ENCODE measurements at places on chromosomes 2 and 18. TPM values are rescaled to one million over a fixed set of nuclear protein-coding genes. Genes with fewer than 3 reads are reported as not detected.
A peak's percentile ranks its signal among the peaks of the same experiment; 100 is the strongest.

- no peaks in the 10 kb centered on the region for H3K36me3 ChIP-seq
- H3K4me1 ChIP-seq: peaks cover 20% of the 10 kb centered on the region
- H3K4me3 ChIP-seq: peak within 1 kb of the TSS; percentile 51
- no peak for DNase-seq
- H3K27me3 ChIP-seq: peaks cover 43% of the 10 kb centered on the region
- no peak within 1 kb of the TSS for H3K27ac ChIP-seq
Measured at GRCh38 chr2:106885971-106886915, at the start of gene ST6GAL2. TSS of gene ST6GAL2 (minus strand) at chr2:106886167. CDS start at chr2:106843977, 42,190 bp downstream.

DNA sequence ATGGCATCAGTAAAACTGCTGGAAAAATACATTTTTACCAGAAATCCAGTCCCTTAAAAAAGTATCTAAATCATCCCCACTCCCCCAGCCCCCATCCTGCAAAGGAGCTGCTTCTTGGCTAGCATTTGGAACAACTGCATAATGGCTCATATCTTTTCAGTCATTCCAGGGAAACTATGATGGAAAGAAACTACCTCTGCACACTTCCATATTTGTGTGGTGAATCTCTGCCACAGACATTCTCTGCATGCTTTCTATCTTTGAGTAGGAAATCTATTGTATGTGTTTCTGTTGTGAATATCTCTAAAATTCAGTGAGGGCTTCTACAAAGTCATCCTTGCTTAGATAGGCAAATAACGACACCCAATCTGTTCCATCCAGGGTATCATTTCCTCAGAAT, 632.3 kb downstream of the LRP1B start:
- H3K4me1 ChIP-seq: no peaks in the 10 kb centered on the region
- H3K27ac ChIP-seq: no peak overlapping the region
- no peaks in the 10 kb centered on the region for H3K27me3 ChIP-seq

DNA sequence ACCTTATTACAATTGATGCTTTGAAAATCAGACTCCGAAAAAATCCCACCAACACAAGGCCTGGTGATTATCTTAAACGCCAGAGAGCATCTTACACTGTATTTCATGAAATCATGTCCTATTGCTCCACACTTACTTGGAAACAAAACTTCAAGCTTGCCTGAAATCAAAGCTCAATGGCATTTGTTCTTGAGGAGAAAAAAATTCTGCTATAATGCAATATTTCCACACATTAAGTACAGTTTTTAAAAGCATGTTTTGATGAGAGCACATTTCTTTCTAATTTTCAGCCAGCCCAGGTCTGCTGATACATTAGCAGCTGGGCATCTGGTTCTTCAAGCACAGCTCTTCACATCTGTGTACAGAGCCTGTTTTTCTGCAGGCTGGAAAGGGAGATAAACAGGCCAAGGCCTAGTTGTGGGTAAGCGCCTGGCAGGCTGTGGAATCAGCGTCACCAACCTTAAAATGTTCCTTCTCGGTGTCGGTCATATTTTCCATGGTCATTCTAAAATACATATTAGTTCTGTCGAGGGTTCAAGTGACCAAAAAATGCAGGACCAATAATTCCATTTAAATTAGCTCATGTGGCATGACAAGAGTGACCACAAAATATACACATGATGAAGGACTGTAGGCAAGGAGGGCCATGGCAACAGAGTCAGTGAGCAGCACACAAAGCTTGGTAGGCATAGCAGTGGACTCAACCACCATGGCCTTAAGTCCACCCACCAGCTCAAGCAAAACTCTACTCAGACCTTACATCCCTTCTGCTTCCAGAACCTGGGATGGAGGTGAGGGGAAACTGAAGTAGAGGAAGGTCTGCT, 20.9 kb downstream of the SLC8A1 start:
- H3K4me3 ChIP-seq: no peak overlapping the region
- DNase-seq: no peak
- no peaks in the 10 kb centered on the region for H3K36me3 ChIP-seq
- H3K27me3 ChIP-seq: no peaks in the 10 kb centered on the region
- H3K27ac ChIP-seq: no peak overlapping the region

DNA sequence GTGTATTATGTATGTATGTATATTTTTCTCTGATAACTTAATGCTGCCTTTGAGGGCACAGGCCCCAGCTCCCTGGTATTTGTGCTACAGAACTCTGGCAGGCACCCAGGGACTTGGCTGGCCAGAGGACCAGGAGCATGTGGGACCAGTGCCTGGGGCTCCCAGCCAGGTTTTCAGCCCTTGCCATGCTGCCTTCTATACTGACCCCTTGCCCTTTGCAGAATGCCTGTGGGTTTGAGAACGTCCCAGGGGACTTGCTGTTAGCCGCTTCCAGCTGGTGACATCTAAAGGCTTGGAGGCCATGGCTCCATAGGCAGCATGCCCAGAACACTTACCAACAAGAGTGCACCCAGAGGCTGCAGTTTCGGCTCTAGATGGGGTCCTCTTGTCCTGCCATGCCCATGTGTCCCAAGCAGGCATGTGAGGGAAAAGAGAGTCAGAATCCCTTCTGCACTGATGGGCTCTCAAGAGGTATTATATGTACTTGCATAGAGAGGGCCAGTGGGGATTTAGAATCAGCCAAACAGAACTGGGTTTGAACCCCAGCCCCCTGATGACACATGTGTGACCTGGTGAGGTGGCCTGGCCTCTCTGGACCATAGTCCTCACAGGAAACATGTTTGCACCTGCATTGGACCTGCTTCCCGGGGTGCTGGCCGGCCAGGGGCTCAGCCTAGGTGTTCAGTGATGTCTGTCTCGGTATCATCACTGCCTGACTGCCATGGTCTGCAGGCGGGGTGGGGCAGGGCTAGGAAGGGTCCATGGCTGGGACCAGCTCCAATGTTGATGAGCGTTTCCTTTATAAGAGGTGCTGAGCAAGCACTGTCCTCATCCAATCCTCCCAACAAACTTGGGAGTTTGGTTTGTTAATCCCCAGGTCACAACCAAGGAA, 119.2 kb upstream of the FHL2 start:
- no peak for DNase-seq
- no peak overlapping the region for H3K27ac ChIP-seq
- H3K4me1 ChIP-seq: peaks cover 15% of the 10 kb centered on the region
- H3K4me3 ChIP-seq: no peak overlapping the region
- H3K27me3 ChIP-seq: no peaks in the 10 kb centered on the region

- H3K27me3 ChIP-seq: no peaks in the 10 kb centered on the region
- H3K4me1 ChIP-seq: no peaks in the 10 kb centered on the region
- H3K36me3 ChIP-seq: no peaks in the 10 kb centered on the region
- H3K4me3 ChIP-seq: no peak overlapping the region
- H3K27ac ChIP-seq: no peak overlapping the region
Measured at GRCh38 chr2:212021947-212022346, 516.7 kb downstream of the ERBB4 start.

DNA sequence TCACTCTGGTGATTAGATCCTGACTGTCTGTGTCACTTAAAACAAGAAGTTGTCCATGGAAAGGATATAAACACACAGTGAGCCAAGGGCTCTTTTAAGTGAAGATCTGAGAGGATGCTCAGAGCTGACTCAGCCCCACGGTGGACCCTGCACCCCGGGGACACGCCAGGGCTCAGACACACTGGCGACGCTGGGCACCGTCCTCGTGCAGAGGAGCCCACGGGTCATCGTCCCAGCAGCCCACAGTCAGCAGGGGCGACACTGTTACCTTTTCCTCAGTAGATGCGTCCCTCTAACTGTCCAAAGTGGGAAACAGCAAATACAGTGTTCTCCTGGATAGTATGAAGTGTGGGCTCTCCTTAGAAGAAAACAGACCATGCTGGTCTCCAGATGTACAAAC, 225.6 kb downstream of the HDAC4 start:
- no peaks in the 10 kb centered on the region for H3K27me3 ChIP-seq
- no peak overlapping the region for H3K4me3 ChIP-seq
- H3K27ac ChIP-seq: no peak overlapping the region
- H3K36me3 ChIP-seq: peaks cover 66% of the 10 kb centered on the region

DNA sequence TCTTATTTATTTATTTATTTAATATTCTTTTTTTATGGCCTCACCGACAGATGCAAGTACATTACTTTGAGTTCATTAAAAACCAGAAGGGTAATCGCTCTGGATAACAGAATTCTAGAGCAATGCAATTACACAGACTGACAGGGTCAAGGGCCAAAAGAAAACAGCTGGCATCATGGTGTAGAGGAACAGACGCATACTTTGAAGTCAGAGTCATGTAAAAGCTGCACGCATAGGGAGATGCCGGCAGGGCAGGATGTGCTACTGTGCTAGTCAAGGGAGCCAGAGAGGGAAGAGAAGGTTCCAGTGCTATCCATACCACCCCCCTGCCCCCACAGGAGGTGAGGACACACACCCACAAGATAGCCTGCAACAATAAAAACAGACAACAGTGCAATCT, 115.2 kb upstream of the TFCP2L1 start:
- no peak overlapping the region for H3K27ac ChIP-seq
- H3K27me3 ChIP-seq: no peaks in the 10 kb centered on the region
- no peak for DNase-seq
- peaks cover 72% of the 10 kb centered on the region for H3K36me3 ChIP-seq
- H3K4me1 ChIP-seq: no peaks in the 10 kb centered on the region

DNA sequence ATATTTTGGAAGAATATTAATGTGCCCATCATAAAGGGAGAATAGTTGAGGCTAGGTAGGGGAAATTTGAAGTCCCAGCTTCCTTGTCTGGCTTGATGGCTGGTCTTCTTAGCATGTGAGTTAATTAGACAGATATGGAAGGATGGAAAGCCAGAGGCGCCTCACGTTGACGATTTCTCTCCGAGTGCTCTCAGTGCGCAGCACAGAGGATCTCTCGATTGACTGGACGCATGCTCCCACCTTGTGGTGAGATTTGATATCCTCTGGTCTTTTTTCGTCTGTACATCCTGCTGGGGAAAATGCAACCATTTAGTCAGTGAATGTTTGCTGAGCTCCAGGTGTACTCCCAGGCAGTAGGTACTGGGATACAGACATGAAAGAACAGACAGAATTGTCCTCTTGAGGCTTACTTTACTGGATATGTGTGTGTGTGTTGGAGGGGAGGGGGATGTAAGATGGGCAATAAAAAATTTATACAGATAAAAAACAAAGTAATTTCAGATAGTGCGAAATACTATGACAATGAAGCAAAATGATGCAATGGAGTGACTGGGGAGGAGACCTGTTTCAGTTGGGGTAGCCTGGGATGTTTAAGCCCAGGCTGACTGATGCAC, 66.9 kb upstream of the ZNG1B start:
- H3K27ac ChIP-seq: no peak overlapping the region
- no peaks in the 10 kb centered on the region for H3K4me1 ChIP-seq
- H3K4me3 ChIP-seq: no peak overlapping the region
- H3K36me3 ChIP-seq: no peaks in the 10 kb centered on the region
- no peak for DNase-seq
- no peaks in the 10 kb centered on the region for H3K27me3 ChIP-seq

GRCh38 chr2:61432990-61433389, 37.9 kb downstream of the USP34 start:
- no peak overlapping the region for H3K4me3 ChIP-seq
- no peaks in the 10 kb centered on the region for H3K27me3 ChIP-seq
- DNase-seq: peak; percentile 35
- no peaks in the 10 kb centered on the region for H3K36me3 ChIP-seq
- peaks cover 23% of the 10 kb centered on the region for H3K4me1 ChIP-seq

DNA sequence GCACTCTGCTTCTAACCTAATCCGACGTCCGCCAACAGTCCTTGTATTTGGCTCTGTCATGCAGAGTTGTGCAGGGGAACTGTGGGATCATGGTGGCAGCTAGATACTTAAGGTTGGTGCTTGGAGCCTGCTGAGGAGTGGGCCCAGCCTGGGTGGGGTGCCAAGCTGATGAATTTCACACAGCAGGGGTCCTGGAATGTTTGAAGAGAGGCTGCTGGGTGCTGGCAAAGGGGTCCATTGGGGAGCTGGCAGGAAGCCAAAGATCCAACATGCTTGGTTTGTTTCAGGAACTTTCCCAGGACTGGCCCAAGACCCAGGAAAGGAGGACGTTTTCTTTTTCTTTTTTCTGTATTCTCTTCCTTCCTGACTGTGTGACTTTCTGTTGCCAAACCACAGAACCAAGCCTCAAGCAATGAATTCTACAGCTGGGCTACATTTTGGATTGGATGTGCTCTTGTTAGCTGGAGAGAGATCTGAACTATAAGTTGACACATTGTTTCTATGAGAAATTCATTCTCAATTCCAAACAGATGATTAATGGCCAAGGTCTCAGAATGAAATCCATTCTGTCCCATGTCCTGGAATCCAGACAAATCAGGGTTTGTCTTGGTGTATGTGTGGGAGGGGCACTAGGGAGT, 49.9 kb downstream of the DHRS9 start:
- DNase-seq: no peak
- no peaks in the 10 kb centered on the region for H3K27me3 ChIP-seq
- H3K36me3 ChIP-seq: no peaks in the 10 kb centered on the region
- H3K4me3 ChIP-seq: no peak overlapping the region

Gene RGPD4
- total RNA-seq: 0.32 TPM

Gene SKA1
- total RNA-seq: 0.89 TPM

Gene TMEM37
- 8.9 TPM for total RNA-seq

Gene DSEL
- total RNA-seq: 4.1 TPM

Gene IL18RAP
- 2.3 TPM for total RNA-seq

Gene NPPC
- total RNA-seq: not detected

Gene REG1B
- not detected for total RNA-seq

Gene COBLL1
- total RNA-seq: 63.4 TPM

Data from suprapubic skin (tissue), 4 donors.